ENCODE measurements at places on chromosomes 3 and 15.

DNA sequence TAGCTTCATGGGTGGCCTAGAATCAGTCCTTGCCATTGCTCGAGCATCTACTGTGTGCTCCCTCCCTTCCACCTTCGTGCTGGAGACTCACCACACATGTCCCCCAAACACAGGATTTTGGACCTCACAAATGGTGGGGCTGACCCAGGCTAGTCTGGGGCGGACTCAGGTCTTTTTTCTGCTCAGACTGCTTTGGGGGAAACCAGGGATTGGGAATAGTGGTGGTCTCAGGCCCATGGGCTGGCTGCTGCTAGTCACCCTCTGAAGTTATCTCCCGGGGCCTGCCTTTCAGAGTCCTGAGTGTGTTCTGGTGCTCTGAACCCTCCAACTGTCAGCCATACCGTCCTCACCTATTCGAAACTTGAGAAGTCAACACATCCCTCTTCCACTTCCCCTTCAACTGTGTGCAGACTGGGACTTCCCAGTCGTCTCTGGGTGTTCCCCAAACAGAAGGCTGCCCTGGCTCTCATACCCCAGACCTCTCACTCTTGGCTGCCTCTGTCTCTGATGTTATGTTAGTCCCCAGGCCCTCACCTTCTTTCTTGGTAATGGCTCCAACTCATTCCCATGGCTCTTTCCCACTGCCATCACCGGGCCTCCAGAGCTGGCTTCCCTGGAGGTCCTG is 46.0 kb downstream of the PPCDC start:
- DNase-seq: peak; percentile 32

DNA sequence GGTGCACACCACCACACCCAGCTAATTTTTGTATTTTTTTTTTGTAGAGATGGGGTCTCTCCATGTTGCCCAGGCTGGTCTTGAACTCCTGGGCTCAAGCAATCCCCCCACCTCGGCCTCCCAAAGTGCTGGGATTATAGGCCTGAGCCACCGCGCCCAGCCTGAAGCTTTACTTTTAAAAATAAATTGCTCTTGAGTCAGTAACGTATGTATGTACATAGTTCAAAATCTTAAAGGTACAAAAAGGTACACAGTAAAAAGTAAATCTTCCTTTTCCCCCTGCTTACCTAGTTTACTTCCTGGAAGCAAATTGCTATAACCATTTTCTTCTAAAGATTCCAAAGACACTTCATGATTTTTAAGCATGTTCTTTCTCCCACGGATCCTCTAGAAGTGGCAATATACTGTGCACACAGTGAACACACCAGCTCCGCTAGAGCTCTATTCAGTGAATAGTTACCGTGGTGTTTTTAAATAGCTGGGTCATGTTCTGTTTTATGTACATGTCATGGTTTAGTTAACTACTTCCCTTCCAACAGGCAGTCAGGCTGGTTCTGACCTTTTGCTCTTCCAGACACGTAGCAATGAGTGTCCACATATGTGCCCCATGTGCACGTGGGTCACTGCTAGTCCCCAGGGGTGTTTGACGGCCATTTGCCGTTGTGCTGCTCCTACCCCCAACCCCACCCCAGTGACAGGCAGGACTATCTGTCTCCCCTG is 82.1 kb downstream of the EEFSEC start:
- no peak for DNase-seq

DNA sequence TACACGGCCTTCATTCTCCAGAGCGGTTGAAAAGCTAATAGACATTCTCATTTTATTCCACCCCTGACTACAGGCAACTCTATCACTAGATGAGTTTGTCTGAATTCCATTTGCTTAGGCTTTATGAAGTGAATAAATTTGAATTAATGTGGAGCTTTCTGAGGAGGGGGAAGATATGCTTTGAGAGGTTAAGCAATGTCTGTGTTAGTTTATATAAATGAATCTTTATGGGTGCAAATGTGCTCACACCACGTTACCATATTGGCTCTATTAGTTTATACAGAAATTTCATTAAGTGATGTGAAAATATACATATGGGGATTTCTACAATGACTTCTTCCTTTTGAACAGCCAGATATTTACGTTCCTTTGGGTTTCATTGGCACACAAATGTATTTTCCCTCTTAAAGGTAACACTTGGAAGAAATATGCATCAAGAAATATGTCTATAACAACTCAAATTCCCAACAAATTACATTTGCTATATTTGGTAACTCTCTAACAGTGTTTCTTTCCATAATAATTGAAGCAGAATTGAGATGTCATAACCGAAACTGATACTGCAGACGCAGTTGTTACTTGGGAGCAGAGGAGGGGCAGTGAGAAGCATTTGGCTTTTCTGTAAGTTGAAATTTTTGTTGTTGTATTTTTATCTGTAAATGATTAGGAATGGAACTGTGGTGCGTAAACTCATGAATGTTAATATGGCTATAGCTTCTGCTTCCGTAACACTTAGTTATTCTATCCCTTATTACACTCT is 359.4 kb downstream of the CACNA2D3 start:
- no peak for DNase-seq

DNA sequence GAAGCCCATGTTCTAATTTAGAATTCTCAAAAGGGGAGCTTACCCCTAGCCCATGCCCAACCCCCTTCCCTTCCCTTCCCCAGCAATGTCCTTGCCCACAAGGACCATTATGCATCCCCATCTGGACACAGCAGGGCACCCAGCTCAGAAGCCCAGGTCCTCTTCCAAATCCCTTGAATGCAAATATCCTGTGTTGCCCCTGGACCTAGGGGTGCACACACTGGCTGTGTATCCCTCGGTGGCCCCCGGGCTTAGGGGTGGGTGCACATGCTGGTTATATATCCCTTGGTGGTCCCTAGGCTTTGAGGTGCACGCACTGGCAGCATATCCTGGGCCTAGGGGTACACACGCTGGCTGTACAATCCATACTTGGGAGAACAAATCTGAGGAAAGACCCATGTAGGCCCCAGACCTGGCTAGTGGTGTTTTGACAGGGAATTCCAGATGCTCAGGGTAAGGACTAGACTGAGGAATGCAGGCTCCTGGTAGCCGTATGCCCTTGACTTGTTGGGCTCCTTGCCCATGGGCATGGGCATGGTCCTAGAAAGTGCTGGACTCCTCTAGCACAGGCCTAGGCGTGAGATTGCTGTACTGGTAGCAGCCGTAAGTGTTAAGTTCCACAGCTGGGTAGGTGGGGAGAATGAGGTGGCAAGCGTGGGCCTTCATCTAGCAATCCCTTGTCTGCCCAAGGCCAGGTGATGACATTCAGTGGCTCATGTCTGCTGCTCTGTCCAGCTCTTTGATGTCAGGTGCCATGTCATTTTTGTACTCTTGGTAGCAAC is 222.4 kb downstream of the OPA1 start:
- no peak for DNase-seq

DNA sequence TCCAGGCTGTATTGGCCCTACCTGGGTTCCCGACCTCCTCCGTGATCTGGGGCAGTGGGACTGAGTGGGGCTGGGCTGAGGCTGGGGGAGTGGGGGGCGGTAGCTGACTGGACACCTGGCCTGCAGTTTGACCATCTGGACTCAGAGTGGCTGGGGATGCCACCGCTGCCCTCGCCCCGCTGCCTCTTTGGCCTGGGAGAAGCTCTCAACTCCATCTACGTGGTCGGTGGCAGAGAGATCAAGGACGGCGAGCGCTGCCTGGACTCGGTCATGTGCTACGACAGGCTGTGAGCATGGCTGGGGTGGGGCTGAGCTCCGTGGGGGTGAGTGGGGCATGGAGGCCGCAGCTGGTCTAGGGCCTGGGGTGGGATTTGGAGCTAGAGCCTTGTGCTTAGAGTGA is 2.7 kb downstream of the KLHL40 start:
- DNase-seq: no peak

DNA sequence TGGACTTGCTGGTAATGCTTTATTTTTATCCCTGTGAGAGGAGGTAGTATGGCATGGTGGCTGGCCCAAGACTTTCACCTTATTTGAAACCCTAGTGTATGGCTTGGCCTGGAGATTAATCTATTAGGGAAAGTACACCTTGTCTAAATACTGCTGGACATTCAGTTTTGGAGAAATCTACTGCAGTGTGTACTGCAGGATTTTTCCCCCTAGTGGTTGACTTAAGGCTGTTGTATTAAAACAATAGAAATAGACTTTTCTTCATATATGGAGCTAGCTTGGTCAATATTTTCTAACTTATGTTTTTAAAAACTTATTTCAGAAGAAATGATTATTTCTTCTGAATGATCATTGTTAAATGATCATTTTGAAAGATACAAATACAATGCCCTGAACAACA is 13.9 kb upstream of the SLITRK3 start:
- DNase-seq: no peak

DNA sequence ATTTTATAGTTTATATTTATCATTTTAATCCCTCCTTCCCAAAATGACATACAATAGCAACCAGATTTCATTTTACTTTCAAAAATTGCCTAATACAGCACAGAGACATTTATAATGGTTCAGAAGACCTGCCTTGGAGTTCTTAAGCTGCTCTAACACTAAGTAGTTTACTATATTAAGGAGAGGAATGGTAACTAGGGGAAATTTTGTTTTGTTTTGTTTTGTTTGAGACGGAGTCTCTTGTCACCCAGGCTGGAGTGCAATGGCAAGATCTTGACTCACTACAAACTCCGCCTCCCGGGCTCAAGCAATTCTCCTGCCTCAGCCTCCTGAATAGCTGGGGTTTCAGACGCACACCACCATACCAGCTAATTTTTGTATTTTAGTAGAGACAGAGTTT is 22.8 kb upstream of the CCDC50 start:
- DNase-seq: no peak

DNA sequence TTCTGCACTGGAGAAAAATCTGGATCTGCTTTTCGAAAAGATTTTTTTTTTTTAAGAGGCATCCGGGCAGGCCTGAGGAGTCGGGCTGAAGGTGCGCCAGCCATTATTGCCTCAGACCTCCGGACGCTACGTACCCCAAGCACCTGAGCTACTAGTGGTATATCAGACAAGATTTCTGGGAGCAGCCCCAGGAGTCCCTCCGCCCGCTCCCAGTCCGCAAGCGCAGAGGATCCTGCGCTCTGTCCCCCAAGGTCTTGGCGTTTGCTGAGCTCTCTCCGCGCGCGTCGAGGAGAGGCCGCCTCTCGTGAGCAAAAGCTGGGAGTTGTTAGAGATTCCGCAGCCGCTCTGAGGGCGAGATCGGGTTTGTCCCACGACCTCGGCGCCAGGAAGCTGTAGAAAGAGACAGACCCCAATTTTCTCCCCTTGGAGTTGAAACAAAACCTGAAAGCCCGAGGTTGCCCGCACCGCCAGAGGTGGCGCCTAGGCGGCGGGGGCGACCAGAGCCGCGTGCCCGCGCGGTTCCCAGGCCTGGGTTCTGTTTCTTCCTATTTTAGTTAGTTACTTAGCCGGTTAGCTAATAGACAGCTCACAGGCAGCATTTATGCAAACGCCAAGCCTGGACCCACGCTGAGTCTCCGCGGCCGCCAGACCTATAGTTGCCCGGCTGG is 72.5 kb upstream of the POLG start:
- no peak for DNase-seq

- DNase-seq: peak; percentile 48
These were observed 52.2 kb downstream of the SATB1 start for GRCh38 chr3:18372786-18373405.

DNA sequence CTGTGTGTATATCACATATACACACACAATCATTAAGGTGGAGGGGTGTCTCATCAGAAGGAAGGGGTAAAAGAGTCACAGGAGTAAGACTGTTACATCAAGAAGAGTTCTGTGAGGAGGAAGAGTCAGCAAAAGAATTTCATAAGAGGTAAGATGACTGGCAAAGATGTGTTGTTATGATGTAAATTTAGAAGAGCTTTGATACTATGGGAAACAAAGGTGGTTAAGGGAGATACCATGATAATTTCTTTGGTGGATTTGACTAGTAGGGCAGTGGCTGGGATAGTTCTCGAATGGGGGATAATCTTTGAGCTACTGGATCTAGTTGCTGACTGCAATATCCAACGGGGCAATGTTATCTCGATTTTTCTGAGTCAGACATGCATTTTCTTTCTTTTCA is 61.6 kb downstream of the STAG1 start:
- peak; percentile 3 for DNase-seq
